IPS-NIHi11 (cell line): ENCODE measurements at places on chromosomes 16 and 17.

GRCh38 chr17:44990994-44991393, 22.9 kb upstream of the C1QL1 start:
- no peak for DNase-seq

DNA sequence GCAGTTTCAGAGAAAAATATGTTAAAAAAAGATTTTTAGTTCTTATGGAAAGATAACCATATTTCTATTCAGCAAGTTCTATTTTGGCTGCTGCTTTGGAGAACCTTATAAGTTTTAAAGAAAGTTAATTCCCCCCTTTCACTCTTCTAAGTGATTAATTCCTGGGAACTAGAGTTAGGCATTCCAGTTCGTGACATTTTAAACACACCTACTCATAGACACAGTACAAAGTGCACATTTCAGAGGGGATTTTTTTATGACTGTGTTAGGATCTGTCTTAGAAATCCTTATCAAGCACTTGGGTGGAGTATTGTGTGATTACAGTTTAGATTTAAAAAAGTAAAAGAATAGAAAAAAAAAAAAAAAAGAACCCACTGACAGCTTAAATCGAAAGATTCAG, 3.5 kb upstream of the CDH11 start:
- no peak for DNase-seq

DNA sequence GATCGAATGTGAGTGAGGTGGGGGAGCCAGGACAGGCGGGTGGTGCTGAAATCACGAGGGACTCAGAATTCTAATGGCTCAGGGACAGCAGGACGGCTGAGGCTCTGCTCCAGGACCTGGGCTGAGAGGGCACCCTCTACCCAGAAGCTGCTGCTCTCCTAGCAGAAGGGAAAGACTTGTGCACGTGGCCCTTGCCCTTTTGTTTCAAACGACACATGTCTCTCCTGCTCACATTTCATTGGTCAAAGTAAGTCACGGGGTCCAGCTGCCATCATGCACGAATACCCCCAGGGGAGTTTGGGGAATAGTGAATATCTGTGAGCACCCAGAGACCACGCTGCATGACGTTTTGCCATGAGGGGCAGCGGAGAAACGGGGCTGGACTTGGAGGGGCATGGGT, 73.2 kb downstream of the RTN4RL1 start:
- peak; percentile 14 for DNase-seq

DNA sequence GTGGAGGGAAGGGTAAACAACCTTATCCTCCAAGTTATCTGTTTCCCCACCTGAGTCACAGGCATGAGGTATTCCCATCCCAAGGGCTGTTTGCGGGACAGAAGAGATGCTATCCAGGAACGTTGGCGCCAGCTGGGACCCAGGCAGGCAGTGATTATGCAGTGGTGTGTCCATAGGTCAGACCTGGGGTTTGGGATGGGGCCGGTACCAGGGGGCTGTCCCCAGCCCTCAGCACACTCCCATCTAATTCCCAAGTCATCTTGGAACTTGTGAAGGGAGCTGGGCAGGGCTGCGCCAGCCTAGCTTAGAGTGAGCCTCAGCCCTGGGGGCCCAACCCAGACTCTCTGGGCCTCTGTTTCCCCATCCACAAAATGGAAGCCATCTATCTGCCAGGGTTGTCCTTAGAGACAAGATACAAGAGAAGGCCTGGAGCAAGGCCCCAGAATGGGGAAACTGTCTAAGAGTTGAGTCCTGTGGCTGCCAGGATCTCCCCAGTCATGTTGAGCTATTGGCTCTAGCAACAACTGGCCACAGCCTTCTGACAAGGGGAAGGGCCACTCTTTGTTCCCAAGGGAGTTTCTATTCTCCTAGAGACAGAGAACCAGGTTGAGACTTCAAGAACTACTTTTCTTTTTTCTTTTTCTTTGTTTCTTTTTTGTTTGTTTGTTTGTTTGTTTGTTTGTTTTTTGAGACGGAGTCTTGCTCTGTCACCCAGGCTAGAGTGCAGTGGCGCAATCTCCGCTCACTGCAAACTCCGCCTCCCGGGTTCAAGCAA, 9.8 kb upstream of the JUP start:
- no peak for DNase-seq

DNA sequence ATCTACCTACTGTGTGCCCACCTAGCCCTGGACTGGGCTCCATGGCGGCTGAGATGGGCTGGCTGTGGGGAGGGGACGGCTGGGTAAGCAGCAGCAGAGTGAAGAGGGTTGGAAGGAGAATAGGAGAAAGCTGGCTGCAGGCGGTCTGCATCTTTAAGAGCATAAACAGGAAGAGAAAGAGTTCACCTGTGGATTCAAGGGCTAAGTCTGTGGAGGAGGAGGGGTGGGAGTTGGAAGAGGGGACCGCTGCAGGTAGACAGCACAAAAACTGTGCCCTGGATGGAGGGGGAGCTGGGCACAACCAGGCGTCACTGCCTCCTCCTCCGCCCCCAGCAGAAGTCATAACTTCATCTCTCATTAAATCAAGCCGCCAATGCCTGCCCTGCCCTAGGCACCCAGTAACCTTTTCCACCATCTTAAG, 677 bp downstream of the SLC13A2 start:
- no peak for DNase-seq

DNA sequence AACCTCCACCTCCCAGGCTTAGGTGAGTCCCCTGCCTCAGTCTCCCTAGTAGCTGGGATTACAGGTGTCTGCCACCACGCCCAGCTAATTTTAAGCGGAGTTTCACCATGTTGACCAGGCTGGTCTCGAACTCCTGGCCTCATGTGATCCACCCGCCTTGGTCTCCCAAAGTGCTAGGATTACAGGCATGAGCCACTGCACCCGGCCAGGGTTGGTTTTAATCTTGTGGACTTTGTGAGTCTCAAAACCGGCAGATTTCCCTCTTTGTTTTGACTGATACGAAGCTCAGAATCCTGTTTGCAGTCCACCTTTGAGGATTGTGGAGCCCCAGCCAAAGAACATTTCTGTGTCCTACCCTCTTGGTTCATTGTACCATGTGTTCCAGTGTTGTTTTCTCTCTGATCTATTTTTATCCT, 16.4 kb upstream of the CPSF4L start:
- DNase-seq: no peak

DNA sequence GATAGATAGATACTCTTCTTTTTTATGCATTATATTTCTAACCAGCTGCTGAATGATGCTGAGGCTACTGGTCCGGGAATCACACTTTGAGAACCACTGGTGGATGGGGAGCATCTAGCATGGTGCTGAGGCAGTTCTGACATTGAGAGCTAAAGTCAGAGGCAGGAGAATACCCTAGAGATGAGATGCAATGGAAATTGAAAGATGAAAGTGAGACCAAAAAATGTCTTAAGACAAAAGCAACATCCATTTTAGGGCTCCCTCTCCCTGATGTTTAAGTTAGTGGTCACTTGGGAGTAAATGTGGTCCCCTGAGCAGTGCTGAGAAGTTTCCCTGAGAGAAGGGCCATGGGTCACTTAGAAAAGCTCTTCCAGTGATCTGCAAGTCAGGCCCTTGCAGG, 6.8 kb downstream of the PCTP start:
- DNase-seq: no peak

GRCh38 chr16:81942007-81942601, 69.2 kb downstream of the SDR42E1 start:
- DNase-seq: no peak

- DNase-seq: no peak
These were observed 22.9 kb downstream of the ITPRIPL2 start for GRCh38 chr16:19136549-19137196.

DNA sequence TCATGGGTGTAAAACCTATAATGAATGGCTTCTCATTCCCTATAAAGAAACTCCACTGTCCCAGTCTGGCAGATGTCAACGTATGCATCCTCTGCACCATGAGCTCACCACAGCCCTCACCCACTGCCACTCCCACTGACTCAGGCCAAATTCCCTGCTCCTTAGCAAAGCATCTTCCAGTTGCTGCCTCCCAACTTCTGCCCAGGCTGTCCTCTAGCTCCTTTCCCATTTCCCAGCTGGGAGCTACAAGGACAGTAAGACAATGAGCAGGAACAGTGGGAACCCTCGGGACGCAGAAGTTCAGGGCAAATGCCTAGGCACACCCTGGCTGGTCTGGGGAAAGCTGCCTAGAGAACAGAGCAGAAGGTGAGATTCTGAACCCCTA, 9.1 kb upstream of the THAP11 start:
- DNase-seq: no peak

DNA sequence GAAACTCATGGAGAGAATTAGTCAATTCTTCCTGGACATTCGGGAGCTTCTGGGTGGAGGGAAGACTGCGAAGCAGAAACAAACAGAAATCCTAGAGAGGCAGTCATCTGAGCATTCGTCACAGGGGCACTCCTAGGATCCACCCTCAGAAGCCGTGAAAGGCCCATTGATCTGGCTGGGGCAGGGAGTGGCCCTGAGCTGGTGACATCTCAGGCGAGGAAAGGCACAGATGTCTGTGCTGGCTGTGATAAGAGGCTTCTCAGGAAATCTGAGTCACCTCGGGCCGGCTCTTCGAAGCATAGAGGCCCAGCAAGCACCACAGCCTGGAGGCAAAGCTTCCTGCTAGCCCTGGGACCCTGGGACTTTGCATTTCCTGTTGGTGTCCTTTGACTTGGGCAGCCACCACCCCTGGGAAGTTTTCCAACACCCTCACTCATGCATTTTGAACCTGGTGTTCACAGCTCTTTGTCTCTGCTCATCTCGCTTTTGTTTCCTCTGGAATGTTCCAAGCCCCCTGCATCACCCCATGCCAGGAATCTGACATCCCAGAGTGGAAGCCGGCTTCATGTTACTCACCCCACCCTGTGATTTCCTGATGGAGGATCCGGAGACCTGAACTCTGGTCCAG, 23.3 kb upstream of the CDRT4 start:
- peak; percentile 55 for DNase-seq

DNA sequence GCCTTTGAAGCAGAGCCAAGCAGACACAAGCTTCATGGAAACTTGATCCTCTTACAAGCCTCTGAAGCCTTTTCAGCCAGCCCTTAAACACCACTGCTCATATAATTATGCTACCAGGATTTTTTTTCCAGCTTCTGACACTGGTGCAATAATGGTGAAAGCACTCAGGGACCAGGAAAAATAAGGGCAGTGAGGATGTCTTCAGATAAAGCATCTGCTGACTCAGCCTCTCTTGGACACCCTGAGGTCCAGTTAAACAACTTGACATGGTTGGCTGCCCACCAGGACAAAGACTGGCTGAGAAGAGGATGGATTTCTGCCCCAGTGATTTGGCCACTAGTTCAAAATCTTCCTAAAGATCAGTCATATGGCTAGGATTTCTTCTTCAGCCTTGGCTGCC, 124.2 kb upstream of the N4BP1 start:
- DNase-seq: no peak

GRCh38 chr17:75626496-75627038, 6.7 kb upstream of the SMIM5 start:
- no peak for DNase-seq

DNA sequence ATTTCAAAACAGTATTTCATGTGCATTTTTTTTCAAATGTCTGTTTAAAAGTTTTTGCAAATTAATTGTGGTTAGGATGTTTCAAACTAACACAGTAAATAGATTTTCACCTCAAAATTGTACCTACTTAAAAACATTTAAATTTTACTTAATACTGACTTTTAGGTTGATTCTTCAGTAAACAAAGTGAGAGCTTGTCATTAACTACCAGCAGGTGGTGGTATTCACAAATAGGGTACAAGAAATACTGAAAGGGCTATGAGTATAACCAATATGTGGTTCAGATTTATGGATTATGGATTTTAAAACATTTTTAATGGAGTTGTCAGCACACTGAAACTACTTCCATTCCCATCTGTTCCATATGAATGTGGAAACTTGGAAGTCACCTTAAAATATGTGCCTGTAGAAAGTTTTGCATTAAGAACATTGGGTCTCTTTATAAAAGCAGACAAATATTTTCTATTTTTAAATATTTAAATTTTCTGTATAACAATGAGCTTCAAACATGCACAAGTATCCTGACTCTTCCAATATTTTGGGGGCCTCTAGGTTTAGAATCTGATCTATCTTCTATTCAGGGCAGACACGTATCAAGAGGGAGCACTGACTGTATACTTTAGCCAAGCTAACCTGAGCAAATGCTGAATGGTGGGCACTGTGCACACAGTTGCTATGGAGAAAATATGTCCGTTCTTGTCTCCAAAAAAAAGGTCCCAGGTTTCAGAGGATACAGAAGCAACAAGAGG, 155.6 kb downstream of the SNX11 start:
- no peak for DNase-seq

- DNase-seq: no peak
These were observed 13.0 kb upstream of the DRG2 start for GRCh38 chr17:18074566-18075272.

GRCh38 chr16:27273670-27274423, 5.3 kb upstream of the NSMCE1 start:
- no peak for DNase-seq

- peak; percentile 50 for DNase-seq
These were observed 90.7 kb upstream of the SMIM36 start for GRCh38 chr17:55601874-55602364.

- no peak for DNase-seq
These were observed 817.9 kb upstream of the SOX9 start for GRCh38 chr17:71302721-71303549.

DNA sequence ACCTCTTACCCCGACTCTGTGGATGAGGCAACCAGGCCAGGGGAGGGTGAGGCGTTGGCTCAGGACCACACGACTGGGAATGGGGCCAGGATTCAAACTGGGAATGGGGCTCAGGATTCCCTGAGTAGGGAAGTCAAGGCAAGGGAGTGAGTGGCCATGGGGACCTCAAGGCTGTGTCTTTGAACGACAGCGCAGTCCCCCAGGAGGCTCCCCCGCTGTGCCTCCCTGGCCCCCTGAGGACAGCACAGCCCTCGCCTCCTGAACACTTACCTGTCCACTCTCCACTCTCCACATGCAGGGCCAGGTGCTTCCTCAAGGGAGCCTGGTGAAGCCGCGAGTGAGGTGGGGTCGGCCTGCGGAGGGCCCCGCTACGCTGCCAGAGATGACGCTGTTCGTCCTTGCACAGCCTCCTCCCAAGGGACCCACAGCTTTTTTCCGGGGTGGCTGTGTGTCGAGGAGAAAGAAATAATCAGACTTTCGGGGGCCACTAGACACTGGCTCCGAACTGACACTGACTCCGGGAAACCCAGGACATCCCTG, 6.9 kb downstream of the ZNF469 start:
- DNase-seq: no peak

- DNase-seq: no peak
These were observed 29.9 kb downstream of the CFAP20 start for GRCh38 chr16:58099097-58099955.

DNA sequence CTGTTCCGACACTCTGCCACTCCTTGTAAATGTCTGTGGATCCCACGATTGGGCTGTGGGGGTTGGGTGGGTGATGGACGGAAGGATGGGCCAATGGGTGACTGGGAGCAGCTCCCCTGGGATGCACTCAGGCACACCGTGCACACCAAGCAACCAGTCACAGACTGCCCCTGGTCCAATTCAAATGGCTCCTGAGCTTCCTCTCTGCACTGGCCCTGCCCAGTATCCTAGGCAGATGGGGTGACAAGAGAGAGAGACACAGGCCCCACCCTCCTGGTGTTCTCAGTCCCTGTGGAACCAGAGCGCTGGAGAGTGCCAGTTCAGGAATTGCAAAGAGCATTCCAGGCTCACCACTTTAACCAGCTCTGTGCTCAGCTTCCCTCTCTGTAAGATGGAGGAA, 32.8 kb downstream of the BEAN1 start:
- DNase-seq: peak; percentile 69

GRCh38 chr16:74776926-74777325, 2.3 kb upstream of the FA2H start:
- DNase-seq: no peak
